Lower lobe of right lung (tissue), 2 donors: ENCODE measurements at places on chromosomes 16 and 17. TPM values are rescaled to one million over a fixed set of nuclear protein-coding genes. Genes with fewer than 3 reads are reported as not detected.

Gene CACNG4
- 5.1 TPM for total RNA-seq

Gene APOBR
- 29.2 TPM for total RNA-seq

Gene YBX2
- total RNA-seq: 0.41 TPM

Gene KRTAP1-1
- total RNA-seq: not detected

DNA sequence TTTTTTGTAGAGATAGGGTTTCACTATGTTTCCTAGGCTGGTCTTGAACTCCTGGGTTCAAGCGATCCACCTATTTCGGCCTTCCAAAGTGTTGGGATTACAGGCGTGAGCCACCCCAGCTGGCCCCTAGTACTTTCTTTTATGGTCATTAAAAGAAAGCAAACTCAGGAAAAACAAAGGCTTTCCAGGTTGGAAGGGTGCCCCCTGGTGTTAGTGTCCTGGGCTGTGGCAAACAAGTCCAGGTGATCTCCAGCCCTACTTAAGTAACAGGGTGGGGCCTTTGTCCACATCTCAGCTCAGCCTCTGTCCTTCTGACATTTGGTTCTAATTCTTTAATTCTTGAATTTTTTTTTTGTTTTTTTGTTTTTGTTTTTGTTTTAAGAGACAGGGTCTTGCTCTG lies 6.9 kb downstream of the IGFBP4 start:
- DNase-seq: no peak
- no peaks in the 10 kb centered on the region for H3K27me3 ChIP-seq
- peak overlapping the region; percentile 63 for H3K27ac ChIP-seq
- peaks cover 38% of the 10 kb centered on the region for H3K36me3 ChIP-seq
- peak overlapping the region; percentile 3 for H3K4me3 ChIP-seq
- peaks cover 90% of the 10 kb centered on the region for H3K4me1 ChIP-seq

DNA sequence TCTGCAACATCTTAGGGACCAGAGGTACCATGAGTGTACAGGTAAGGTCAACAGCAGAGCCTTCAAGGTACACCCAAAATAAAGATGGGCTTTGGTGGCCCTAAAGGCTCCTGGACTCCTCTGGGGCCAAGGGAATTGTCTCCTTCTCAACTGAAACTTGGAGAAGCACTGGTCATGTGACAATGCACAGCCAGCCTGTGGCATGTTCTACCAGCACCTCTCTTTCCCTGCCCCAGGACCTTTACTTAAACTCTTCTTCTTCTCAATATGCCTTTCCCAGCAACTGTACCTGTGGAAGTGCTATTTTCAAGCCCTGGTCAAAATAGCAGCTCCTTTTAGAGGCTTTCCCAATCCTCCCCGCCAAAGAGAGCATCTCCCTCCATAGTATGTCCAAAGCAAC lies 28.4 kb downstream of the PIPOX start:
- DNase-seq: no peak
- no peaks in the 10 kb centered on the region for H3K36me3 ChIP-seq
- no peak overlapping the region for H3K27ac ChIP-seq
- no peaks in the 10 kb centered on the region for H3K4me1 ChIP-seq
- no peaks in the 10 kb centered on the region for H3K27me3 ChIP-seq

DNA sequence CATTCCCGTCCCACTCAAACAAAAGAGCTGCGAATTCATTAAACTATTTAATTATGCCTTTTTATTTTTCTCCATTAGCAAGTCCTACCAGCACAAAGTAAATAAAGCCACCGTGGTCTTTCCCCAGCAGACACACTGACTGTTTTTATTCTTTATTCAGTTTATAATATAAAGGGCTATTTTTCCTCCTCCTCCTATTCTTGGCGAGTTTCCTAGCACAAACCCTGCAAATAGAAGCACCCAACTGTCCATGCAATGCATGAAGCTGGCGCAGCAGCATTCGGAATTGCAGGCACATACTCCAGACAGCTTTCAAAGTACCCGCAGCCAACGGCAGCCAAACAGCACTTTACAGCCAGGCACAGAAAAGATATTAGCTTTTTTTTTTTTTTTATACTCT lies 583.4 kb upstream of the PSMD7 start:
- no peak overlapping the region for H3K27ac ChIP-seq
- H3K27me3 ChIP-seq: no peaks in the 10 kb centered on the region
- no peaks in the 10 kb centered on the region for H3K4me1 ChIP-seq
- H3K4me3 ChIP-seq: no peak overlapping the region

GRCh38 chr16:79613009-79613408 lies 12.5 kb upstream of the MAF start:
- no peaks in the 10 kb centered on the region for H3K27me3 ChIP-seq
- H3K27ac ChIP-seq: no peak overlapping the region
- DNase-seq: no peak

DNA sequence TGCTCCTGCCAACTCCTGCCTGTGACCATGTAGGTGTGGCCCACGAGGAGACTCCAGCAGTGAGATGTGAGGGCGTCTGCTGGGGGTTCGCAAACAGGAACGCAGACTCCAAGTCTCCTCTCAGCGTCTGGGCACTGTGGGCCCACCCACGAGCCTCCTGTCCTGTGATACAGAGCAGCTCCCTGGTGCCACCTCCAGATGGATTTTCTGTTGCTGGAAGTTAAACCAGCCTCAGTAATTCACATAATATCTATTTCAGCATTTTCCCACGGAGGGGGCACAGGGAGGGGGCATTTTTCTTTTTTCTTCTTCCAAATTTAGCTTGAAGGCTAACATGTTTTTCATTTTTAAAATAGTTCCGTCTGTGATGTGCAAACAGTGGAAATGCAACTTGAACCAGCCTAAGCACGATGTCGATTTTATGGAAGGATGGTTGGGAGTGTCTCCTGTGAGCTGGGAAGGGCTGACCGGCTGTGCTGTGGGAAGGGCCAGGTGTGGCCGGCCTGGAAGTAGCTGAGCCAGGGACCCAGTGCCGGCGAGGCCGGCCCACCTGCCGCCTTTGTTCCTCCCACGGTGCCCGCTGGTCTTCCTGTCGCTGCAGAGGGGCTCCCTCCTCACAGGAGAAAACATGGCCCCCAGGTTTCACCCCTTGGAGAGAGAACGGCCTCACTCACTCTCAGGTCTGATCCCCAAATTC lies 3.9 kb upstream of the RAB40B start:
- no peaks in the 10 kb centered on the region for H3K27me3 ChIP-seq
- H3K4me3 ChIP-seq: no peak overlapping the region

- H3K36me3 ChIP-seq: no peaks in the 10 kb centered on the region
- H3K27me3 ChIP-seq: no peaks in the 10 kb centered on the region
- H3K27ac ChIP-seq: peak overlapping the region; percentile 90
- DNase-seq: no peak
Observed at GRCh38 chr16:68844211-68844564, 857 bp downstream of the TANGO6 start.

DNA sequence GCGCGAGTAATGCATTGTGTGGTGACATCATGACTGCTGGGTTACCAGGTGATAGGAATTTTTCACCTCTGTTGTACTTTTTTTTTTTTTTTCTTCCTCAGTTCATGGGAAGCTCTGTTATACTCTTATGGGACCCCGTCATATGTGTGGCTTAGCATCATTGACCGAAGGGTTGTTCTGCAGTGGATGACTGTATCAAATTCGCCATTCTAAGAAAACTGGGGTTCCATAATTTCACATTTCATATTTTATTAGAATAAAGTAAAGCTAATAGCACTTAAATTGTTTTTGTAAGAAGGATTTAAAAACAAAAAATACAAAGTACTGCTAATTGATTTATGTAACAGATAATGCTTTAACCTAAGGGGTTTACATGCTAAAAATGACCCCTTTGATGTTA lies 32.0 kb upstream of the MRC2 start:
- no peak overlapping the region for H3K27ac ChIP-seq
- H3K4me1 ChIP-seq: peaks cover 8% of the 10 kb centered on the region
- DNase-seq: no peak
- H3K27me3 ChIP-seq: no peaks in the 10 kb centered on the region
- H3K36me3 ChIP-seq: peaks cover 50% of the 10 kb centered on the region
- no peak overlapping the region for H3K4me3 ChIP-seq

DNA sequence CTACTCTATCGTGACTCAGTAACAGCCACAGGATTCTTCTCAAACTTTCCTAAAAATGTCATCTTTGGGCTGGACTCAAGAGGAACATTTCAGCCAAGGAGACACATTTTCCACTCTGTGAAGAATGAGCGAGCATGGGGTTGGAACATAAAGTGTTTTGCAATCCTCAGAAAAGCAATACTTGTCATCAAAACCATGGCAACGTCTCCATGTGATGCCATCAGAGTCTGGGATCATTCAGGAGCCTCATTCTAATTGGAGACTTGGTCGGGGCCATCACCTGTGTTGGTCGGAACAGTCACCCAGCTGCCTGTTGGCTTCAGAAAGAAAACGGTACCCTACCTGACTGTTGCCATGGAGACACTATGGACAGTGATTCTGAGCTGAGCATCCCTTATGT lies 25.5 kb downstream of the MYOCD start:
- peak overlapping the region; percentile 8 for H3K27ac ChIP-seq
- no peaks in the 10 kb centered on the region for H3K27me3 ChIP-seq
- H3K36me3 ChIP-seq: no peaks in the 10 kb centered on the region

DNA sequence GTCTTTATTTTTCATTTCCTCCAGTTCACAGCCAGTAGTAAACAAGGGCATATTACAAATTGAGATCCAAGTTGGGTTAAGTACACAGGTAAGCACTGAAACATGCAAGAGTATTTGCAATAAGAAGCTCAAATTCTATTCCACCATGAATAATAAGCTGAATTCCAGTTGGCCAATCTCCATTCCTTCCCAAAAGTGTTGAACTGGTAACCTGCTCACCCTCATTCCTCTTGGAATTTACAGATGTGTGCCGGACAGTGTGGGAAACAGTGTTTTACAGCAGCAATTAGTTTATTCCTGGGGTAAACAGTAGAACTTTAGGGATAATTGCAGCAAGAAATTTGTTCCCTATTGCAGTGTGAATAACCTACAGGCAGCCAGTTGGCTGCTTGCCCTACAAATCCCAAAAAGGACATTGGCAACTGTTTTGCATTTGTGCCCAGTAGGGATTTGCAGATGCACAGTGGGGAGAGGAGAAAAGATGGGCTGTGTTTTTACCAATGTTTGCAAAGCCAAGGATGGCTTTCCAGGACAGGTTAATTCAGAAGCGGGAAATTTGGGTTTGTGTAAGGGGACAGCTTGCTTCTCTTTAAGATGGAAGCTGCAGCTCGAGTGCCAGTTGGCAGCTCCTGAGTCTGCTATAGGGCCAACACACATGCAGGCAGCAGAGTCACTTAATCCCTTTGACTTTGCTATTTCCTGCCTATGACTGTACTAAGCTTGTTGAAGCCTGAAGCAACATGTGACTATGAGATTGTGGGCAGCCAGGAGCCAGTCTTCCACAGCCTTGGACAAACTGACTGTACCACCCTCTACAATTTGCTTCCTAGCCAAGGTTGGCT lies 318.9 kb downstream of the MAP2K6 start:
- H3K27ac ChIP-seq: no peak overlapping the region
- H3K4me1 ChIP-seq: no peaks in the 10 kb centered on the region
- H3K36me3 ChIP-seq: no peaks in the 10 kb centered on the region

- no peak overlapping the region for H3K27ac ChIP-seq
- H3K27me3 ChIP-seq: no peaks in the 10 kb centered on the region
- H3K4me1 ChIP-seq: no peaks in the 10 kb centered on the region
- no peaks in the 10 kb centered on the region for H3K36me3 ChIP-seq
- DNase-seq: no peak
- H3K4me3 ChIP-seq: no peak overlapping the region
Observed at GRCh38 chr16:48000622-48001021, 155.2 kb downstream of the ABCC12 start.

GRCh38 chr16:16127469-16128116 lies 95.7 kb downstream of the ABCC6 start:
- H3K4me3 ChIP-seq: no peak overlapping the region
- DNase-seq: peak; percentile 66
- H3K36me3 ChIP-seq: peaks cover 91% of the 10 kb centered on the region

DNA sequence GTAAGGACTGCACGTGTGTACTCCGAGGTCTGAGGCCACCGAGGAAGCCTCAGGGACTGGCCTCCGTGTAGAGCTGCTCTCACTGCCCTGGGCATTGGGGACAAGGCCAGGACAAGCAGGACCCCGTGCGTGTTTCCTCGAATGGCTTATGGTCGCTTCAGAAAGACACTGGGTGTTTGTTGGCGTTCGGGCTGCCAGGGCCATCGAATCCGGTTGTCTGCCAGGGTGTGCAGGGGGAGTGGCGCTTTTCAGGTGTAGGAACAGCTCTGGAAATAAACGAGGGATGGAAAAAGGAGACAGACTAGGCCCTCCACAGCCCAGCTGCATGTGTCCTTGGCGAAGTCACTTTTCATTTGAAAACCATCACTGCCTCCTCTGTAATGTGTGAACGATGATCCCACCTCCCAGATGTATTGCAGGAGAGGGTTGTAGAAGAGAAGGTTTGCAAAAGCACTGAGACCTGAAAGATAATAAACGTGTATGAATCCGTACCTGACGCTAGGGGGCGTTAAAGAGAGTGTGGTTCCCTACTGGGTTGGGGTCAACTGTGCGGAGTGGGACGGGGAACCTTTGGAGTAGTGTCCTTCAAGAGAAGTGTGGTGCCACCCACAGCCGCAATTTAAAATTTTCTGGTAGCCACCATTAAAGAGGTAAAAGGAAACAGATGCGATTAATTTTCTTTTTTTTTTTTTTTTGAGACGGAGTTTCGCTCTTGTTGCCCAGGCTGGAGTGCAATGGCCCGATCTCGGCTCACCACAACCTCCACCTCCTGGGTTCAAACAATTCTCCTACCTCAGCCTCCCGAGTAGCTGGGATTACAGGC lies 2.1 kb upstream of the ZSCAN10 start:
- H3K36me3 ChIP-seq: no peaks in the 10 kb centered on the region
- H3K4me1 ChIP-seq: peaks cover 34% of the 10 kb centered on the region
- H3K27me3 ChIP-seq: no peaks in the 10 kb centered on the region
- no peak for DNase-seq
- peak overlapping the region; percentile 17 for H3K4me3 ChIP-seq
- peak overlapping the region; percentile 80 for H3K27ac ChIP-seq

DNA sequence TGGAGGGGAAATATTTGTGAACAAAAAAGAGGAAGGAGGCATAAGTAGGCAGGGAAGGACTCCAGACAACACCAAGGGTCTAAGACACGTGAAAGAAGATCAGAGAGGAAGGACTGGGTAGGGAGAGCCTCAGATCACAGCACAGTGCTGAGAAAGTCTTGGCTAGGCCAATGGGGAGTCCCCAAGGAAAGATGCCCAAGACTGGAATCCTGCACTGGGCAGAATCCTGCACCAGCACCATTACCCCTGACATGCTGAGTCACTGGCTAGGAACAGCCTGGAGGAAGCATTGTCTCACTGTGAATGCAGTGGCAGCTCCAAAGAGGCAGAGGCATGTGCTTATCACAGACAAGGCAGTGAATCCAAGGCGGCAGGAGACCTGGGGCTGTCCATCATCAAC lies 19.2 kb downstream of the CLEC19A start:
- no peaks in the 10 kb centered on the region for H3K36me3 ChIP-seq
- no peaks in the 10 kb centered on the region for H3K27me3 ChIP-seq
- DNase-seq: no peak
- no peak overlapping the region for H3K27ac ChIP-seq

DNA sequence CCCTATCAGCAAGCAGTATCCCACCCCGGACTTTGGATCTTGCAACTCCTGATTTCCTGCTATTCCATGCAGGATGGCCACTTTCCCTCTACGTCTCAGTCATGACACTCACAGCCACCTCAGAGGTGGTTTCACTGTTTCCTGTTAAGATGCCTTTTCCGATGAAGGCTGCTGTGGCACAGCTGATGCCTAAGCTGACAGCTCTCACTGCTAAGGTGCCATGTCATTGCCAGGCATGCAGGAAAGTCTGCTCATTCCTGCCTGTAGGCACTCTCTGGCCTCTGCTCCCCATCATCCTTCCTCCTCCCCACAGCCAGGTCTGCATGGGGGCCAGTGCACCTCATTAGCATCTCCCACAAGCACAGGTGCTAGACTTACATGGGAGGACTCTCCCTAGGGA lies 173.0 kb downstream of the CBLN1 start:
- no peak overlapping the region for H3K27ac ChIP-seq
- no peak overlapping the region for H3K4me3 ChIP-seq
- no peaks in the 10 kb centered on the region for H3K27me3 ChIP-seq
- no peaks in the 10 kb centered on the region for H3K4me1 ChIP-seq
- DNase-seq: no peak
- H3K36me3 ChIP-seq: no peaks in the 10 kb centered on the region
